ENCODE measurements at places on chromosomes 16 and 17.
A peak's percentile ranks its signal among the peaks of the same experiment; 100 is the strongest.

- H3K4me3 ChIP-seq = no peak overlapping the region
- no peak overlapping the region for H3K27ac ChIP-seq
- H3K4me1 ChIP-seq = no peaks in the 10 kb centered on the region
- no peaks in the 10 kb centered on the region for H3K36me3 ChIP-seq
- no peaks in the 10 kb centered on the region for H3K27me3 ChIP-seq
These were observed 72.7 kb downstream of the SOX9 start for GRCh38 chr17:72193391-72194106.

DNA sequence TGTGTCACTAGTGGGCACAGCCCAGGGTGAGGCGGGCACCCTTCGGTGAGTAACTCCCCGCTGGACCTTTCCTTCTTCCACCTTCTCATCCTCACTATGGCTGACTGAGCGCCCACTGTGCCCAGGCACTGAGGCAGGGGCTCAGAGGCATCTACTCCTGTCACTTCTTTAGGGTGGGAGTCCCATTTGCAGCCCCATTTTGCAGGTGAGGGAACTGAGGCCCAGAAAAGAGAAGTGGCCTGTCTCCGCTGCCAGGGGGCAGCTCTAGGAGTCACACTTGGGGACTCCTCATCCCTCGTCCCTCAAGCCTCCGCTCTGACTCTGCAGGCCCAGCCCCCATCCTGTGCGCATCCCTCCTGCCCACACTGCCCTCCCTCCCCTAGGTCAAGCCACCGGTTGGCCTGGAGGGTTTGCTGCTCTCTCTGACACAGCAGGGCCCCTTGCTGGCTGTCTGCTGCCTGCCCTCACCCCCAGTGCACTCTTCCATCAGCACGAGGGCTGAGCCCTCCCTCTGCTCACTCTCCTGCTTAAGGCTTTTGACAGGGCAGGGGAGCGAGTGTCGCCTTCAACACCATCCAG lies 62.4 kb downstream of the CNGB1 start:
- no peak overlapping the region for H3K27ac ChIP-seq
- peaks cover 5% of the 10 kb centered on the region for H3K36me3 ChIP-seq
- H3K4me1 ChIP-seq = no peaks in the 10 kb centered on the region
- peaks cover 32% of the 10 kb centered on the region for H3K27me3 ChIP-seq

DNA sequence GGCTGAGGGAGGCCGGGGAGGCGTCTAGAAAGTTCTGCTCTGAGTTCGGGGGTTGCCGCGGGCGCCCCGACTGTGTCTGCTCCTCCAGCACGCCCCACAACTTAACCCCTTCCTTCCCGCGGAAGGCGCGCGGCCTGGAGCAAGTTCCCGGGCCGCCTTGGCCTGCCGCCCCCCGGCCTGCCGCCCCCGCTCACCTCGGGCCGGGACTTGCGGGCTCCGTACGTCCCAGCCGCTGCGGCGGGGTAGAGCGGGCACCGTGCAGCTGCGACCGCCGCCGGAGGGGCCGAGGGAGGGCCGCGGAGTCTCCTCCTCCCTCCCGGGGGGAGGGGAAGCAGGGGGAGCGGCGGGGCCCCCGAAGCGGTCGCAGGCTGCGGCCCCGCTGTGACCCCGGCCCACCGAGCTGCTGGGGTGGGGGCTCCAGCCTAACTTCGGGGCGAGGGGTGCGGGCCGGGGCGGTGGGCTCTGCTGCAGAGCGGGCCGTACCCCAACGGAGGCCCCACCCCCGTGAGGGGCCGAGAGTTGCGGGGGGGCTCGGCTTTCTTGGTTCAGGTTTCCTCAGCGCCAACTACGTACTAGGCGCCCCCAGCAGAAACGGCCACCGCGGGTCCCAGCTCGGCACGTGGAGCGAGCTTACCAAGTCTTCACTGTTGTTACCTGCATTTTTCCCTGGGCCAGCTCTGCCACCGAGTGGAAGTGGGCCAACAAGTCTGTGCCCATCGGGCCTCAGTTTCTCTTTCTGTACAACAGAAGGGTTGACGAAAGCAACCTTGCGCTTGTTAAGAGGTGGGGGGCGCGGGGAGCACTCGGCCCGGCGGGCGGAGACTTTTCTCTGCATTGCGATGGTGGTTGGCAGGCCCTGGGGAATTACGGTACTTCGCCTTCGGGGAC lies at the start of gene CCDC102A:
Gene CCDC102A (minus strand): TSS at position 266 of the 888 bp plus-strand sequence. CDS start 7,394 bp downstream, outside the sequence.
- H3K4me1 ChIP-seq = peaks cover 22% of the 10 kb centered on the region
- H3K27ac ChIP-seq = peak within 1 kb of the TSS; percentile 35
- peak within 1 kb of the TSS; percentile 66 for H3K4me3 ChIP-seq
- H3K27me3 ChIP-seq = peaks cover 49% of the 10 kb centered on the region

DNA sequence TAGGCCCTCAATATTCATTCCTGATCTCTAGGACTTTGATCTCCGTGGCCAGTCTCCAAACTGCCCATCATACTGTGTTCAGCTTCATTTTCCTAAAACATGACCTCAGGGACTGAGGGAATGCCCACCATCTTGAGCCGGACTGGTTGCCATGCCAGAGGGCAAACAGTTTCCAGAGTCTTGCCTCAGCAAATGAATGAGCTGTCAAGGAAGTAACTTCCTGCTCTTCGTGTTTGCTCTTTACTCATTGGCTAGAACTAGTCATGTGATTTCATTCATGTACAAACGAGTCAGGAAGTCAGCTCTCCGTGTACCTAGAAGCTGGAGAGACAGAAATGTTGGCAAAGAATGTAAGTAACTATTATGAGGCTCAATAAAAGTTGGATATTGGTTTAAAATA lies 50.2 kb downstream of the ANKFN1 start:
- no peaks in the 10 kb centered on the region for H3K36me3 ChIP-seq
- H3K27me3 ChIP-seq = no peaks in the 10 kb centered on the region
- H3K4me3 ChIP-seq = no peak overlapping the region
- no peak overlapping the region for H3K27ac ChIP-seq
- H3K4me1 ChIP-seq = no peaks in the 10 kb centered on the region

DNA sequence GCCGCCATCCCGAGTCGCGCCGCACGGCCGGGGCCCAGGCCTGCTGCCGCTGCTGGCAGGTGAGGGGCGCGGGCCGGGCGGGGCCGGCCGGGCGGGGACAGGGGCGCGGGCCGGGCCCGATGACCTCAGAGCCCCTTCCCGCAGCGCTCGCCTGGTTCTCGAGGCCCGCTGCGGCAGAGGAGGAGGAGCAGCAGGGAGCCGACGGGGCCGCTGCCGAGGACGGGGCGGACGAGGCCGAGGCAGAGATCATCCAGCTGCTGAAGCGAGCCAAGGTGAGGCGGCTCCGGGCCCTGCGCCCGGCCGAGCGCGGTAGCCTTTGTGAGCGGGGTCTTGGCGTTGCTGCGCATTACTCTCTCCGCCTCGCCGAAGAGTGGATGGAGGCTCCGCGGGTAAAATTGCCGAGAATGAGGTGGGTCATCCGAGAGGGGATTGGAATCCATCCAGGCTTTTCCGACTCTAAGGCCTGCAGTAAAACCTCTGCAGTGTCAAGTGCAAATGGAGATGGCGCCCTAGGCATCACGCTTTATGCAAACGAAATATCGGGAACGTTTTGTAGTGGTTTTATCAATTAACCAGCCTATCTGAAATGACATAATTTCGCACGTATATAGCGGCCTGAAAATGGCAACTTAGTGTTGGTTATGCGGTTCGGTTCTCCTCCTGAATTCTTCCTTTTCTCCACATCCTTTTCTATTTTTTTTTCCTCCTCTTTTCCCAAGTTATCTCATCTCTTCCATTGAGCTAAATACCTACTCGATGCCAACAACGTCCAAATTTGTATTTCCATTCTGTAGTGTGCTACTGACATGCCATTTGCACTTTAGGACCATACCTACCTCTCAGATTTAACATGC lies 577 bp downstream of the TTC19 start:
- peaks cover 16% of the 10 kb centered on the region for H3K4me1 ChIP-seq
- H3K27me3 ChIP-seq = no peaks in the 10 kb centered on the region
- H3K4me3 ChIP-seq = peak overlapping the region; percentile 76
- DNase-seq = no peak

DNA sequence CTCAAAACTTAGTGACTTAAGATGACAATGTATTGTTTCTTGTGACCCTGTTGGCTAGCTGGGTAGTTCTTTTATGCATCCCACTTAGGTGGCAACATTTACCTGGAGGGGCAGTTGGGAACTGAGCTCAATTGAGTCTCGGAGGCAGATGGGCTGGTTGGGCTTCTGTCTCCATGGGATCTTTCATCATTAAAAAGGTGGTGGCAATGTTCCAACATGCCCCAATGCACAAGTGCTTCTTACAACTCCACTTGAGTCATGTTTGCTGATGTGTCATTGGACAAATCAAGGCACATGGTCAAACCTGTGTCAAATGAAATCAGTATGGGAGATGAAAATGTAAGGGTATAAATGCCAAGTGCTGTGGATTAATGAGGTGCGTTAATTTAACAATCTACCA lies 11.7 kb upstream of the HS3ST3B1 start:
- peaks cover 11% of the 10 kb centered on the region for H3K27me3 ChIP-seq
- H3K4me3 ChIP-seq = no peak overlapping the region
- no peak overlapping the region for H3K27ac ChIP-seq

DNA sequence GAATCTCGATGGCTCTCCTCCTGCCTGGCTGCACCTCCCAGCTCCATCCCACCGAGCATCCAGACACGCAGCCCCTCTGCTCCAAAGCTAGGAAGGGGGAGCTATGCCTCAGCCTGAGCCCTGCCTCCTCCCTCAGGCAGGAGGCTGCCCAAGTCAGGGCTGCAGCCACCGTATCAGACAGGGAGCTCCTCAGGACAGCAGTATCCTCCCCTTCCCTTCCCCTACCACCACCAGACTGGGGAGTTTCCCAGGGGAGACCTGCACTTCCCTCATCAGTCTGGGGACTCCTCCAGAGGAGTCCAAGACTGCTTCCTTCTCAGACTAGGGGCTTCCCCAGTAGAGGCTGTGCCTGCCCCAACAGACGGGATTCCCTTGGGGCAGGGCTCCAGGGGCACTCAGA lies 17.5 kb downstream of the TMEM132E start:
- H3K4me1 ChIP-seq = peaks cover 8% of the 10 kb centered on the region
- no peak for DNase-seq
- H3K27me3 ChIP-seq = peaks cover 63% of the 10 kb centered on the region
- H3K4me3 ChIP-seq = no peak overlapping the region
- H3K27ac ChIP-seq = no peak overlapping the region
- H3K36me3 ChIP-seq = no peaks in the 10 kb centered on the region

DNA sequence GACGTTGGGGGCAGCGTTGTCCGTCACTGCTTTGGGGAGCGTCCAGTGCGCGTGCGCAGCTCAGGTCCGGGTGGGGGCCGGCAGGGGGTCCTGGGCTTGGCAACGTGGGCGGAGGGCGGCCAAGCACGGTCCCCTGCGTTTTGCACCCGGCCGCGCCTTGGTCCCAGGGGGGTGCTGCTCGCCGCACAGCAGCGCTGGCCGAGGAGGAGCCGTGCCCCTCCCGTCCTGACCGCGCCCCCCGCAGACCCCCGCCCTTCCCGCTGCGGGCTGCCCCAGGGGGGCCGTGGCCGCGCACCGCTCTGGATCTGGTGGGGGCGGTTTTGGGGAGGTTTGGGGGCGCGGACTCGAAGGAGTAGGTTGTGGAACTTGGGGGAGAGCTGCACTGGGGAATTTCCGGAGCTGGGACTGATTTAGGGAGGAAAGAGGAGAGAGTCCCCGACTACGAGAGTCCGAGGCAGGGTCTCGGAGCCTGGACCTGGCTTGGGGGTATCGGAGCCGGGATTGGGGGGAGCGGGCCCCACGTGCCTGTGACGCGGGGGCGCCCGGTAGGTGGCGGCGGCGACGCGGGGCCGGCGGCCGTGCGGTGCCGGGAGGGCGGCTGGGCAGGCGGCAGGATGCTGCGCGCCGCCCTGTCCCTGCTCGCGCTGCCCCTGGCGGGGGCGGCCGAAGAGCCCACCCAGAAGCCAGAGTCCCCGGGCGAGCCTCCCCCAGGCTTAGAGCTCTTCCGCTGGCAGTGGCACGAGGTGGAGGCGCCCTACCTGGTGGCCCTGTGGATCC lies at the start of gene SLC9A5:
Gene SLC9A5 (plus strand): TSS at position 579 of the 777 bp plus-strand sequence. CDS start 36 bp downstream, at position 615.
- peak within 1 kb of the TSS; percentile 85 for H3K27ac ChIP-seq
- peak within 1 kb of the TSS; percentile 94 for H3K4me3 ChIP-seq
- DNase-seq = peak; percentile 48
- H3K27me3 ChIP-seq = peaks cover 38% of the 10 kb centered on the region

- no peak overlapping the region for H3K27ac ChIP-seq
- no peak overlapping the region for H3K4me3 ChIP-seq
These were observed 10.5 kb upstream of the HEATR6 start for GRCh38 chr17:60089096-60089806.

GRCh38 chr17:72545766-72546165 lies 424.9 kb downstream of the SOX9 start:
- no peak overlapping the region for H3K27ac ChIP-seq
- H3K4me3 ChIP-seq = no peak overlapping the region
- peaks cover 8% of the 10 kb centered on the region for H3K4me1 ChIP-seq
- no peaks in the 10 kb centered on the region for H3K27me3 ChIP-seq

DNA sequence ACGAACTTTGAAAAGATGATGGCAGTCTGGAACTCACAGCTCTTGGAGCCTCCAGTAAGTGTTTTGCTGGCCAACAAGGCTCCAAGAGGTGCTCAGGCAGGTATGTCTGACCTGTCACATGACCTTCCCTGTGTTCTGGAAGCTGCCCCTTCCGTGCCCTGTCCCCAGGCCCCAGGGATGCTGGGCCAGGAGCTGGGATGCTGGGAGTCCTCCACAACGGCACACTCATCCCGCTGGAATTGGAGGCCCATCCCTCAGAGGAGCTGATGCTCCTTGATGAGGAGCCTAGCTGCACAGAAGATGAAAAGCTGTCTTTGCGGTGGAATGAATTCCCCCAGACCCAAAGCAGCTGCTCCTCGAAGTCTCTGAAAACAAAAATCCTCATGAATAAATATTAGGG lies 47.8 kb downstream of the HOXB1 start:
- H3K4me1 ChIP-seq = peaks cover 46% of the 10 kb centered on the region
- peaks cover 7% of the 10 kb centered on the region for H3K36me3 ChIP-seq
- no peak for DNase-seq
- H3K27ac ChIP-seq = peak overlapping the region; percentile 66
- H3K27me3 ChIP-seq = no peaks in the 10 kb centered on the region
- H3K4me3 ChIP-seq = no peak overlapping the region

DNA sequence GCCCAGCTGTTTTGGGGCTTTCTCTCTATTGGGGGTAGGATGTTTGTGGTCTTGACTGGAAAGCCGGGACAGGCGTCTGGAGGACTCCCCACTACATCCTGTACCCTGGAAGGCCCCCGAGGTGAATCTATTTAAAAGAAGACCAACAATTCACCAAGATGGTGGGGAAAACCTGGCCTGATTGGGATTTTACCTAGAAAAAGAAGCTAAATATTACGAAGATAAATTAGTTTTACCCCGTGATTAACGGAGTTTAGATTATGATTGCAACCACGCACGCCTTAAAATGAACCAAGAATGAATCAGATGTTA lies 779 bp upstream of the CCDC102A start:
- DNase-seq = no peak
- H3K36me3 ChIP-seq = peaks cover 20% of the 10 kb centered on the region
- peaks cover 17% of the 10 kb centered on the region for H3K4me1 ChIP-seq
- H3K4me3 ChIP-seq = peak overlapping the region; percentile 66
- peaks cover 49% of the 10 kb centered on the region for H3K27me3 ChIP-seq
